ENCODE measurements at places on chromosomes 13 and 19.

- DNase-seq, result no peak
Observed at GRCh38 chr19:7789447-7789846, 26.4 kb downstream of the CLEC4M start.

DNA sequence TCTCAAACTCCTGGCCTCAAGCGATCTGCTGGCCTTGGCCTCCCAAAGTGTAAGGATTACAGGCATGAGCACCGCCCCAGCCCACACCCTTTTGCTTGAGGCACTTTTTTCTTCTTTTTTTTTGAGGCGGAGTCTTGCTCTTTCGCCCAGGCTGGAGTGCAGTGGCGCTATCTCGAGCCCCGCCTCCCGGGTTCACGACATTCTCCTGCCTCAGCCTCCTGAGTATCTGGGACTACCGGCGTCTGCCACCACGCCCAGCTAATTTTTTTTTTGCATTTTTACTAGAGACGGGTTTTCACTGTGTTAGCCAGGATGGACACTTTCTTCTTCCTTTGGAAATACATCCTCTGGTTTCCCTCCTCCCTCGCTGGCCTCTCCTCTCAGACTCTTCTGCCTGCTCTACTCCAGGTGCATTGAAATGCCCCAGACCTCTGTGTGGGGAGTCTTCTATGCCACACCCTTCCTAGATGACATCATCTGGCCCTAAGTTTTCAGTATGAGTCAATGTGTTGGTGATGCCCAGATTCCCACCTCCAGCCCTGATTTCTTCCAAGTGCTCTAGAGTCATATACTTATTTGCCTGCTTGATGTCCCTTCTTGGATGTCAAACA is 20.7 kb upstream of the TPT1 start:
- no peak for DNase-seq

DNA sequence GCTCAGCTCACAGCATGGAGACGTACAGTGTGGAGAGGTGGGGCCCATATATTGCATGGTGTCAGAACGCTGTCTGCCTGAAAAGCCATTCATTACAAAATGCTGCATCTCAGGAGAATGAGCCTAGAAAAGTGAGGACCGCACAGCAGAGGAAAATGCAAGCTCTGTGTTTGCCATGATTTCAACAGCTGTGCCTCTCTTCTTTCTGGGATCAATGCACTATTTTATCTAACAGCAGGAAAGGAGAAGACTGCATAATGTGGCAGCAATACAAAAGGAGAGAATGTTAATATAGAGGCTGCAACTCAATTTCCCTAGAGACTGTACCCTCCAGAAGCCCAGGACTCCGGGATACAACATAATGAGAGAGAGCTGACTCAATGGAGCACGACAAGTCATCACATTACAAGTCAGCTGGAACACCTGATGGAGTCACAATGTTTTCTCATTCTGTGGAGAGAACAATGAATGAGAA is 368.0 kb downstream of the FGF14 start:
- DNase-seq, result no peak

- DNase-seq, result no peak
Observed at GRCh38 chr13:21243045-21243897, 66.8 kb downstream of the MRPL57 start.

Measured in ovary (tissue), 10 donors.